ENCODE measurements at places on chromosomes 16 and 17.

DNA sequence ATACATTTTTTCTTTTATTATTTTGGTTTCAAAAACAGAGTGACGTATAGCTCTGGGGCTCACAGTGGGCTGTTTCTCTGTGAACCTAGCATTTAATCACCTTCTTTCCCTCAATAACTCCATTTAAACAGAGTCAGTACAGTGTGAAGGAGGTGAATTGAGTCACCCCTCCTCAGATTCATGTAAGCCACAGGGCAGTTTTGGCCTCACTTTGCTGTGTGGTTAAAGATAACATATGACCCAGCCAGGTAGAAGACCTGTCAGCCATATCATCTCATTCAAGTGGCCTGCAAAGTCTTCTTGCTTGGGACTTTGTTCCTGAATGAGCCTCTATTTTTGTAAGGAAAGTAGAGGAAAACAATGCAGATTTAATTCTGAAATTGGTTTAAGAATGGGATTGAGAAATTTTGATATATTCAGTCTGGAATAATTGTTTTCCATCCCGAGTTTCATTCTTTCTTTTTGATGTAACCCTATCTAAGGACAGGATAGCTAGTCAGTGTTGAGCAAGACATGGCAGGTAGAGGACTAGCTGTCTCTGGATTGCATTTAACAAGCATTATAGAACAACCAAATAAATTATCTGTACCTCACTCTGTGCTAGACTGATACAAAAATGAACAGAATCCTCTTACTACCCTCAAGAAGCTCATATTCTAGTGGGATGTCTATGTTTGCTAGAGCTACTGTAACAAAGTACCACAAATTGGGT, 13.1 kb downstream of the MAP2K6 start:
- DNase-seq: no peak

DNA sequence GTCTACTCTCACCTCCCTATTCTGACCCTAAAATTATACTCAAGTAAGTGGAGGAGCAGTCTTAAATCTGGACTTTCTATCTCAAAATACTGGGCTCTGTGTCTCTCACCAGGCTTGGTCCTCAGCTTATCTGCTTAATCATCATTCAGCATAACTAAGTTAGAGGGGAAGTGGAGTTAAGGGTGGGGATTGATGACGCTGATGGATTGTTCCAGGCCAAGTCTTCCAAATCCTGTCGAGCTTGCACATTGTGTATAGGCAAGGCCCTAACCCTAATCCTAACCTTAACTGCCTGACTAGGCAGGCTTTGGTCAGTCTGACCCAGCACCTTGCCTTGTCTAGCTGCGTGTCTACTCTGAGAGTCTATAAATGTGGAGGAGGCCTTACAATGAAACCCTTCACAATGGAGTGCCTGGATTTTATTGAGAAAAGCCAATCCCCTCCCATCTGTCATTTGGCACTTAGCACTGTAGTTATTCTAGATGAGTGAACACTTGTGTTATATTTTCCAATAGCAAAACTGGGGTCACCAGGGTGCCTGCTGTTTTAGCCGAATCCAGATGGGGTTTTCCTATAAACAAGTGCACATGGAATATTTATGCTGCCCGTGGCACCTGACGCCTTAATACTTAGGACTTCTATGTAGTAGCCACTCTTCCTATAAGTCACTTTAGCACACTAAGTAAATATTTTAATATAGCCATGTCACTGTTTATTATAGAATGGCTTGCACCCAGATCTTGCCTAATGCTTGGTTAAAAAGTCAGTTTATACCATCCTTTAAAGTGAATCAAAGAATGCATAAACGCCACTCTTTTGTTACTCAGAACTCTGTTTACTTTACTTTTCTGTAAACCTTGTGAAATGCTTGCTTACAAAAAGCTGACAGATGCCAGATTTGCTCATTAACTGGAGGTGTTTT, 193.2 kb upstream of the MYOCD start:
- DNase-seq: no peak

DNA sequence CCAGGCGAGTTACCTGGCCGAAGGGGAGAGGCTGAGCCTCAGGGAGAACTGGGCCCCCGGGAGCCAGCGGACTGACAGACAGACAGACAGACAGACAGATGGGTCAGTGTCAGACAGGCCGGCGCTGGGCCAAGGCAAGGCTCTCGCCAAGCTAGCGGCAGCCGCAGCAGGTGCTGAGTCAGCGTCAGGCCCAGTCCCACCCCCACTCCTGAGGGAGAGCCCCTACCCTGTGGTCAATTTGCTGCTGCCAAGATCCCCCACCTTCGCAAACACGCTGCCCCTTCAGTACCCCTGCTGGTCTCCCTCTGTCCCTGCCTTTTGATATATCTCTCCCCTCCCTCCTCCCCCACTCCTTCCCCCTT, 1.5 kb downstream of the FGF11 start:
- no peak for DNase-seq

- DNase-seq: no peak
Measured at GRCh38 chr17:68428498-68429172, 28.7 kb downstream of the WIPI1 start.

DNA sequence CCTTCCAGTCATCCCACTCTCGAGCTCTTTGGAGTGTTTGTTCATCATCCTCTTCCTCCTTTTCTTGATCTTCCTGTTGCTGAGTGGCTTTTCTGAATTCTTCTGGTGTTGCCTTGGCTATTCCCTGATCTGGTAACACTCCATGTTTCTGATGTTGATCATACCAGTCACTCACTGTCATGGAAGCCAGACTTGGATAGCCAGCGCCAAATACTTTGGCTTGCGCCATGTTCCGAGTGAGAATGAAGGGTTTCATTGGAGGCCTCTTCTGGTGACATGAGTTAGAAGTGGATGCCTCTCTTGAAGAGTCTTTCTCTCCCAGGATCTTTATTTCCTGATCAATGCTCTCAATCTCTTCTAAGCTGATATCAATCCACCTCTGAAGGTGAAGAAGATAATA, 31.2 kb downstream of the TEX14 start:
- DNase-seq: no peak

GRCh38 chr16:14501331-14502255, 128.5 kb downstream of the PARN start:
- no peak for DNase-seq

- no peak for DNase-seq
Measured at GRCh38 chr17:34154961-34155730, 99.9 kb upstream of the CCL2 start.

GRCh38 chr17:9529033-9529700, 46.5 kb downstream of the STX8 start:
- peak; percentile 7 for DNase-seq

DNA sequence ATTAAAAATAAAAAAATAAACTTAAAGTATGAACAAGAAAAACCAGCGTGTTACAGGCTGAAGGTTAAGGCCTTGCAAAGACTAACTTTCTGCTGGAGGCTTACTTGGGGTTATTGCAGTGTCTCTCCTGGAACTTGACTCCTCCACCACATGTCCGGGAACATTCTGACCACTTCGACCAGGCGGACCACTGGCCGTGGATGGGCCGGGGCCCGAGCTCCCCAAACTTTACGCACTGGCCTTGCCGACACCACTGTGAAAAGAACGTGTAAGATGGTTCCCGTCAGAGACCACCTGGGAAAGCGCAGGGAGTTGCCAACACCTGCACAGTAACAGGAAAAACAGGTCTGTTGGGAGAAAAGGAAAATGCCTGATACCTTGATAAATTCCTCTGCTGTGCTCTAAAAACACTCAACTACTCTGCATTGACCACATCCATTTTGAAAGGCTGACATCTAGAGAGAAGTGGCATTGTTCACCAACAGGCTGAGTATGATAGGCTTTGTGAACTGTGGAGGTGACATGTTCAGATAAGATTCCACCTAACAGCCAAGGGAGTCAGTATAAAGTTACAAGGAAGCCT, 99.1 kb downstream of the ADAMTS18 start:
- no peak for DNase-seq

DNA sequence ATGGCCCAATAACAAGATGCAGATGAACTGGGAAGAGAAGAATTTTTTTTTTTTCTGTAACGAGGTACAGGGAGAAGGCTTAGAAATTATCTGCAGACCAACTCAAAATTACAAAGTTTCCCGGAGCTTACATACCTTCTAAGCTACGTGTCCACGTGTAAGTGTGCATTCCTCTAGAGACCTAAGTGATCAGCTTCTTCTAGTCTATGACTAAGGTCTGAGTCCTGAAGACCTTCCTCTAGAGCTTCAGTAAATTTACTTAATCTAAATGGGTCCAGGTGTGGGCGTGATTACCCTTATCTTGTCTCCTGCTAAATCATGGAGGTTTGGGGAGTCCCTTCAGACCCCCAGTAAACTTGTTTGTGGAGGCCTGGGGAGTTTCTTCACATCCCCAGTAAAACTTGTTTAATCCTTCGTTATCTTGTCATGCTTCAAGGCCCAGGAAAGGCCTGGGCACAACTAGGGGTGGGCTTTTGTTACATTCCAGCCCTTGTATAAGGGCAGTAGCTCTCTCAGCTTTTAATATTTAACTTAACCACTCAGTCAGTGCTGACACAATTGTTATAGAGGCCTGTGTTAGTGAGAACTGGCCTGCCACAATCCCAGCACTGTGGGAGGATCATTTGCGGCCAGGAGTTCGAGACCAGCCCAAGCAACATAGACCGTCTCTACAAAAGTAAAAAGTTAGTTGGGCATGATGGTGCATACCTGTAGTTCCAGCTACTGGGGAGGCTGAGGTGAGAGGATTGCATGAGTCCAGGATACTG, 342.3 kb downstream of the SNX29 start:
- DNase-seq: no peak

DNA sequence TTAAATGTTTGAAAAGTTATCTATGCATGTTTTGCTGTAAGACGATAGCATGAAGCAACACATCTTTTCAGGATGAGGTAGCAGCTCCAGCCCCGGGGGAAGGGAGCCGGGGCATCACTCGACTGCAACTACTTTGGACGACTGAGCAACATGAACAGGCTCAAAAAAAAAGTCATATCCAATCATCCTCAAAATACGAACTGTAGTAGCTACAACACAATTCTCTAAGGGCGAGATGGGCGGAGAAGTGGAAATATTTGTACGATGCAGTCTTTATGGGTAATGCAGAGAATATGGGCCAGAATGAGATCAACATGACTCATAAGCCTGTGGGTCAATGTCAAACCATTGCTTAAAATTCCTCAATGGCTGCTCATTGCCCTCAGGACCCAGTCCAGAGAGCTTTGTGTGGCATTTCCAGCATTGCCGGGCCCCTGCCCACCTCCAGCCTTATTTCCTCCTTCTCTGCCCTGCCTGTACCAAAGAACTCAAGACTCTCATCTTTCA, 17.7 kb upstream of the SMURF2 start:
- no peak for DNase-seq

DNA sequence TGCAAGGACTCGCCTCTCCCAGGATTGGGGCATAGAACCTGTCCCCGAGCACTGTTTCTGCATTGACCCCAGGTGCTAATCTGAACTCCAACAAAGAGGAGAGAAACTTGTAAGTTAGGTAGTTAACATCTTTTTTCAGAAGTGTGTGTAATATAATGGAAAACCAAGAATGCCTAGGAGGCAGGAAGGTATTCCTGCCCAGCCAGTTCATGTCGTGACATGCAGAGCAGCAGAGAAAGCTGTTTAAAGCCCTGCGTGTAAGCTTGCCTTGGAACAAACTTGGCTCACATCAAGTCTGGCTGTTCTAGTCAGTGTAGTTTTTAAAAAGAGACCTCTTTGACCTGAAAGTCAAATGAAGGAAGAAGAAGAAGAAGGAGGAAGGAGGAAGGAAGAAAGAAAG, 2.1 kb upstream of the GNA13 start:
- DNase-seq: no peak

GRCh38 chr16:4987580-4988374, 29.6 kb downstream of the SEC14L5 start:
- DNase-seq: no peak

DNA sequence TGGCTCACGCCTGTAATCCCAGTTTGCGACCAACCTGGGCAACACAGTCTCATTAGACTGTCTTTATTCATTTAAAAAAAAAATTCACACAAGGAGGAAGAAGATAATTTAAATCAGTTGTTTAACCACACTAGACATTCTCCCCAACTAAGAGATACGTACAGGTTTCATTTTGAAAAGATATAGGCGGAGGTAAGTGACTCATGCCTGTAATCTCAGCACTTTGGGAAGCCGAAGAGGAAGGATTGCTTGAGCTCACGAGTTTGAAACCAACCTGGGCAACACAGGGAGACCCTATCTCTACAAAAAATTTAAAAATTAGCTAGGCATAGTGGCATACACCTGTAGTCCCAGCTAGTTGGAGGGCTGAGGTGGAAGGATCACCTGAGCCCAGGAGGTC, 5.3 kb downstream of the CMTM4 start:
- DNase-seq: no peak

DNA sequence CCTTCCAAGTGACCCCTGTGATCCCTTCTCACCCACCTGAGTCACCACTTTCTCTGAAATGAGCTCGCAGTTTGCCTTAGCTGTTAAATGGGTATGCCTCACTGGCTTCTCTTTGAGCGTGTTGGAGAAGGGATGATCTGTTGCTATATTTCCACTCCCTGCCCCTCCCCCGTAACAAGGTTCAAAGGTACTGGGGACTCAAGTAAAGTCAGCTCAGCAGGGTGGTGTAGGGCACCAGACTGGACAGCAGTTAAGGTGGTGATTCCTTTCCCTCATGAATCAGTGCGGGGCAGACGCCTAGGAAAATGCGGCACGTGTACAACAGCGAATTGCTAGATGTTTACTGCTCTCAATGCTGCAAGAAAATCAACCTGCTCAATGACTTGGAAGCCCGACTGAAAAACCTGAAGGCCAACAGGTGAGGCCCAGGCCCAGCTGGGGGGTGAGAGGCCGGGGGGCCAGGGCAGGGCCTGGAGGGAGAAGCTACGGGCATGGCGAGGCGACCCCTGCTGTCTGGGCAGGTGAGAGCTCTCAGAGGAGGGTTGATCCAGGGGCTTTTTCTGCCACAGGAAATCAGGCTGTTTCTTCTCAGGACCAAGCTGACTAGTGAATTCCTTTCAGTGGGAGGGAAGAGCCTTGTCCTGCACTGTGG, 130.3 kb downstream of the RAB11FIP4 start:
- no peak for DNase-seq

GRCh38 chr16:73771196-73772064, 525.2 kb upstream of the PSMD7 start:
- no peak for DNase-seq

DNA sequence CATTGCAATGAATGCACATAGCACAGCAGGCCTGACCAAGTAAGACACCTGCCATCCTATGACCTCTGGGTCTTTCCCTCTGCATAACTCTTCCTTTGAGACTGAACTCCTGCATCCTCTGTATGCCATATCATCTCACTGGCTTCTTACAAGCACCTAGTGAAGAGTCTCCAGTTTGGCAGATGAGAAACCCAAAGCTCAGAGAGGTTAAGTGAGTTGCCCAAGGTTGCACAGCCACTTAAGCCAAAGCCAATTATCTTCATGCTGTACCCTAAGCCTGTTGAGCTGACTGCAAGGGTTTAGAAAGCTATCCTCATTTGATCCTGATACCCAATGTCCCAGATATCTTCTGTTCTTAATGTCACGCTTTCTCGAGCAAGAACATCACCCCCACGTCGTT, 35.2 kb downstream of the TMEM186 start:
- no peak for DNase-seq

GRCh38 chr16:14486520-14487303, 143.3 kb downstream of the PARN start:
- DNase-seq: peak; percentile 26
